Brain pericyte (primary cell): ENCODE measurements at places on chromosomes 11 and 22.

DNA sequence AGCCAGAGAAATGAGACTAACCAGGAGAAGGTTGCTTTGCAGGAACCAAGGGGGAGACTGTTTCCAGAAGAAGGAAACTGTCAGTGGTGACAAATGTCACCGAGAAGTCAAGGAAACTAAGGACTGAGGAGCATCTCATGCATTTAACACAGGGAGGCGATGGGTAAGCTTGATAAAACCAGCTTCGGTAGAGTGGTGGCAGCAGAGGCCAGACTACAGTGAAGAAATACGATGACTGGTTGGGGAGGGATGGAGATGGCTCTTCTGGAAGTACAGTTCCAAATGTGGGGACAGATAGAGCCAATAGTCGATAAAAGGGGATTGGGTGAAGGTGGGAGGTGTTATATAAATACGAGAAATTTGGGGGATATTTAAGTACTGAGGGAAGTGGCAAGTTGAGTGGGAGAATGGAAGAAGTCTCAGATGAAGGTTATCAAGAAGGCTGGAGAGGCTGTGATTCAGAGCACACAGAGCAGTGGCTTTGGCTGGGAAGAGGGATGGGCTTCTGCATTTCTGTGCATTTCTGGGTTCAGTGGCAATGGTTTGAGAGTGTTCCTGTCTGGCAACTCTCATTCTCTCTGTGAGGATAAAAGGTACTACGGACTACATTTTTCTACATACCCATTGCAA lies 29.2 kb downstream of the SC5D start:
- DNase-seq: no peak

DNA sequence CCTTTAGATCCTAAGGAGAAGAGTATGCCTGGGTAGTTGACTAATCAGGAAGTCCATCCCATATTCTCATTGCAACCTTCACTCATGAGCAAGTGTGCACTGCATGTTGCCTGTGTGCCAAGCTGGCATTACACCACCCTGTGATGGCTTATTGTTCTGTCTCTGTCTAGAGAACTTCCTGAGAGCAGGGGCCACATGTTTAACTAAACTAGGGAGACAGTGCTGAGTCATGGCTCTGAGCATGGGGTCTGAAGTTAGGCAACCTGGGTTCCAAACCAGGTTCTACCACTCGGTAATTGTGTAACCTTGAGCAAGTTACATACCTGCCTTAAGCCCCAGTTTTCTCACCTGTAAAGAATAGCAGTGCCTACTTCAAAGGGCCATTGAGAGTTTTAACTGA lies 39.6 kb downstream of the CSNK2A3 start:
- no peak for DNase-seq

- DNase-seq: no peak
Observed at GRCh38 chr11:76672431-76673175, 2.1 kb upstream of the LRRC32 start.

DNA sequence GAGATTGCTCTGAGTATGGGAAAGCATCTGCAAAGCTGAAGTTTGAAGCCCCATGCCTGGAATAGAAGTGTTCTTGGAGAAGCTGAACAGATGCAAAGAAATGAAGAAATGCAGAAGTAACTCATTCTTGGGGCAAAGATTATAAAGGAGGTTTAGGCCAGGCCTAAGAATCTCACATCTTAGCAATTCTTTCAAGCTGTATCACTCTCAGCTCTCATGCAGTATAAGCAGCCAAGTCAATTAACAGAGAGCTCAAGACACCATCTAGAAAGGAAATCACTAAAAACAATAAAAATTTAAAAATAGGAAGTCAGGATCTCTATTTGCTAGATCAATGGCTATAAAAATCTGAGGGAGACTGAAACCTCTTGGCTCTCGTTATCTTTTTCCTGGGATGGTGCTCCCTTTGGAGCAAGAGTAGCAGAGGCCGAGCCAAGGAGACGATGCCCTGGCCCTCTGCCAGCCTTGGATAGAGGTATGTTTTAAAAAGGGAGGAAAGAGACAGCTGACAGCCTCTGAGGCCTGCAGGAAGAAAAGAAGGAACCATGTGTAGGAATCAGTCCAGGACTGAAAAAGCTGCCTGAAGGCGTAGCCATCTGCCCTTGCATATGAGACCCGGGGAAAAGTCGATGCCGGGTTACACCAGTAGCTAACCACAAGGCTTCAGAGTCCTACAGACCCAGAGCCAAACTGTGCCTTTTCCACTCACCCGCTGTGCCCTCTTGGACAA lies 229.8 kb downstream of the BLID start:
- no peak for DNase-seq

DNA sequence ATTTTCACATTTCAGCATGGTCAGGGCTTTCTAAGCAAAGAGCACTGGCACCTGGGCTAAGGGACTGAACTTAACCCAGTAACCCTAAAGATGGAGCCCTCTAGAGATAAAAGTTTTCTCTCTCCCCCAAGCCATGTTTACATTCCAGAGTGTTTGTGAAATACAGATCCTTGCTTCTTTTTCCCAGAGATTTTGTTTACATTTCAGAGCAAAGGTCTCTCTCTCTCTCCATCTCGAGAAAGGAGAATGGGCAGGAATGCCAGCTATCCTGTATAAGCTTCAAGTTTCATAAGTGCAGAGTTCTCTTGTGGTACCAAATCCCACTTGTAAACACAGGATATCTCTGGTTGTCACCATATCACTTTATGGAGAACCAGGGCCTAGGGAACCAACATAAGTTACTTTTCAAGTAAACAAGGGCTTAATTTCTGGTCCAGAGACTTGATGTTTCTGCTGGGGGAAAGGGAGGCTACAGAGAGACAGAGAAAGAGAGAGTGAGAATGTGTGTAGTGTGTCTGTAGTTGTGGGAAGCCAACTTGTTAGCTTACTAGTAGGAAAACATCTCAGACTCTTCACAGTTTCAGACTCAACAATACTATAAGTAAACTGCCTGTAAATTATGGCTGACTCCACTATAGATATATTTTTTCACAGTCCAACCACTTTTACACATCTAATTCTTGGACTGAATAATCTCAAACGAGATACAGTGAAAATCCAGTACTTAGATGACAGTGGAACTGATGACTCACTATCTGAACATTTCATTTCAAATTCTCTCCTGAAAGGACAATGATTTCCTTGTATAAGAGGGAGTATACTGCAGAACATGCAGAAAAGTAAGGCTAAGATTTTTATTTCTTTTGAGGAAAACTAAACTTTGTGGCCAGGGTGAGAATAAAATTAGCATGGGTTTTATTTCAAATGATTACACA lies 76.2 kb downstream of the ARHGAP32 start:
- no peak for DNase-seq

DNA sequence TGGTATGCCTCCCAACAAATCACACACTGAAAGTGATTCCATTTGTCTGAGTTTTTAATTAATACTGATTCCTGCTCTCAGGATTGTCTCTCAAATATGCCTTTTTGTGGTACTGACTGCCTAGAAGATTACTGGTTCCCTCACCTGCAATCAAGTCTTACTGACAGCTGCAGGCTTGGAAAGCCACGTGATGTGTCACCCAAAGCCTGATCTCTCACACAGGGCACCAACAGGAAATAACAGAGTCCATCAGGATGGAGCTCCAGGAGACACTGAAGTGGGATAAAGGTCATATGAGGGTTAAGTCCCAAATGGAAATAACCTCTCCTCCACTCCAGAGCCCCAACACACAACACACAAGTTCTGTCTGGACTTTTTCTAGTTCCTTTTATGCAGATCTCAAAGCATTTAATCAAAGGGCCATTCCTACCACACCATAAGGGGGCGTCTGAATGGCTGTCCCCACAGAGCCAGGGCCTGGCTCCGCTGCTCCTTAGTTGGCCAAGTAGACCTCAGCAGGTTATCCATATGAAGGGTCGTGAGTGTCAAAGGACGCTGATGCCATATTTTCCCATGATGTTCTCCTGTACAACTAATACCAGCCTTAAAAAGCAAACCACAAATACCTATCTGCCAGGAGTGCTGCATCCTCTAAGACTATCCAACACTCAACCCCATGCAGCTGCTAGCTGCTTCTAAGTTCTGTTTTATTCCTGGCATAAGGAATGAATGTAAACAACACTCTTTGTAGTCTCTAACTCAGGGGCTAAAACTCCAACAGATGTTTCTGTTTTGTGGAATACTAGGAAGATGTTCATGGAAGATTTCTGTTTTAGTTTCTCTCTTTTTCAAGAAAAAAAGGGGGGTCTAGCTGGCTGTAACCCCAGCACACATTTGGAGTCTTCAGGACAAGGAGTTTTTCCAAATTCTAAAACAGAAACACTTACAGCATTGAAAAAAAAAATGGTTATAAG lies 13.0 kb downstream of the SCUBE2 start:
- DNase-seq: no peak

DNA sequence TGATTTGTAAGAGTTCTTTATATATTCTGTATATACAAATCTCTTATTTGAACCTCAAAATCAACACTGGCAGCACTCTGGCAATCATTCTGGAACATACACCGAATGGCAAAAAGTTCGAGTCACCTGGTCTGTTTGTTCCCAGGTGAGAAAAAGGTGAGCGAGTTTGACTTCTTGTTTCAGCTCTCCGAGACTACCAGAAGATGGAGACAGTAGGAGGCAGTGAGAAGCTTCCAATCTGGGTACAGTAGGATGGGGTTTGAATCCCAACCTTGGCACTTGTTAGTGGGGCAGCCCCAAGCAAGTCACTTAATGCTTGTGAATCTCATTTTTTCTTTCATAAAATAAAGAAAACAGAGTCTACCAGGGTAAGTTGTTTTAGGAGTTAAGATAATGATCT lies 76.4 kb downstream of the C2CD3 start:
- DNase-seq: no peak

DNA sequence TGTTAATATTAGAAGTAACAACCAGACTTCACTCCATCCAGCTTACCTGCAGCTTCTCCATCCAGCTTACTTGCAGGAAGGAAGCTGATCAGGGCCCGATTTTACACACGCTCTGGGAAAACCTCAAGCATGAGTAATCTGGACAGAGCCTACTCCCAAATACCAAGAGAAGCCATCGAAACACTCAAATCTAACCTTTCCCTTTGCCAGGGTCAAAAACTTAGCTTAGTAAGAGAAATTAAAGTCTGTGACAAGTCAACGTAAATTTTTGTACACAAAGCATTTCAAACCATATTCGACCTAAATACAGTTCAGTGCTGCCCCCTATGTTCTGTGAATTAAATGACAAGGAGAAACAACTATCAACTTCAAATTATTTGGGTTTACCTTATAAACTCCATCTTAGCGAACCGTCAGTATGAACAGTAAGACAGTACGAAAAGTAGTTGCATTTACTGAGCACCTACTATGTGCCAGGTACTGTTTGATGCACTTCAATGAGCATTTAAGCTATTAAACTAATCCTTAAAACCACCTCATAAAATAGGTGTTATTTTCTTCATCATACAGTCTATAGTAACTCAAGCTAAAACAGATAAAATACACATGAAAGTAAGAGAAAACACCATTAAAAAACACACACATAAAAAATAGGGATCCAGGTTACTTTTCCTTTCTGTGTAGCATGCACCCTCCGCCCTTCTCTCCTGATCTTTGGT lies 36.9 kb downstream of the ARFGAP3 start:
- DNase-seq: peak; percentile 16

- DNase-seq: no peak
Observed at GRCh38 chr22:35183917-35184316, 73.4 kb upstream of the HMGXB4 start.

GRCh38 chr11:117072517-117073461 lies 25.4 kb downstream of the SIK3 start:
- DNase-seq: peak; percentile 41

DNA sequence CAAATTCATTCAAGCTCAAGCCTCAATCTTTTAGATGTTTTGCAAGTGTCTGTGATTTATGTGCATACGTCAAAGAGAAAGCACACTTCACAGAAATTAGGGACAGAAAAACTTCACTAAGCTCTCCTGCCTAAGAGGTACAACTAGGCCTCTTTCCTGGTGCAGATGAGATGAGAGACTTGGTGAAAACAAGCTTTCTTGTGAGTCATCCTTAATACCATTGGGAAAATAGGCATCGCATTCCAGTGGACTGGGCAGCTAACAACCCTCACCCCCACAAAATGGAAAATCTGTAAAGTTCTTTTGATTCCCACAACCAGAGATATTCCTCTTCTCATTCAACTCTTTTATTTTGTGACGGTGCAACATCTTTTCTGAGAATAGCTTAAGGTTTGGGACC lies 1110.4 kb upstream of the CCDC90B start:
- DNase-seq: no peak

- no peak for DNase-seq
Observed at GRCh38 chr11:68498903-68499883, 38.6 kb downstream of the PPP6R3 start.
